ENCODE measurements at places on chromosomes 2 and 18.
A peak's percentile ranks its signal among the peaks of the same experiment; 100 is the strongest.

DNA sequence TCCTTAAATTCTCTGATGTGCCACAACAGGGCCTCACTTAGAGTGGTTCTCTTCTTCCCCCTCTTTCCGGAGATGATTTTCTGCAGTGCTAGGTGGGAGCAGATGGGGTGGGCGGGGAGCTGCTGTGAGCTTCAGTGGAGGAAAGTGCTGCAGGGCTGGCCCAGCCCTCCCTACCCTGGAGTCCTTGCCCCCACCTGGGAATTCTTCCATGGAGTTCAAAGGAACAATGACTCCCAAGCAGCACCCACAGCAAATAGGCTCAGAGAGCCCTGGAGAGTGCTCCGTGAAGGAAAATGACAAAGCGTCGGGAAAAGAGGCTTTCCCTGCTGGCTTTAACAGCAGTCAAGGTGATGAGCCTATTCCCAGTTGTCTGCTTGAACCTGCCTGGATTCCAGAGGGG lies 28.8 kb downstream of the LOXHD1 start:
- no peak for DNase-seq

- DNase-seq: peak; percentile 5
Observed at GRCh38 chr2:76953733-76954347, 568.3 kb downstream of the LRRTM4 start.

DNA sequence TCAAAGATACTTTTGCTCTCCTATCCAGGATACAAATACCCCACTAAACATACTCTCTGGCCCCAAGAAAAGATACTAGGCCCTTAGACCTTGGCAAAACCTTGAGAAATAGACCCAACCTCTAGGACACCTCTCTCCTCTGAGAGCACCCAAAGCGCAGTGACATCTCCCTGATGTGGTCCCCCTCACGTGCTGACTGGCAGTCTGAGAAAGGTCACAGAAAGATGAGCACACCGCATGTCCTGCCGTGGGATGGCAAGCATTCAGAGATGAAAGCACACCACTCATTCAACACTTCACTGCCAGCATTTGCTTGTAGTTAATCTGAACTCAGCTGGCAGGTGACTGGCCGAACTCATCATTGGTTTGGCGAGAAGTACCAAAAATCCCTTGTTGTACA lies 6.1 kb upstream of the TBC1D8 start:
- no peak for DNase-seq

DNA sequence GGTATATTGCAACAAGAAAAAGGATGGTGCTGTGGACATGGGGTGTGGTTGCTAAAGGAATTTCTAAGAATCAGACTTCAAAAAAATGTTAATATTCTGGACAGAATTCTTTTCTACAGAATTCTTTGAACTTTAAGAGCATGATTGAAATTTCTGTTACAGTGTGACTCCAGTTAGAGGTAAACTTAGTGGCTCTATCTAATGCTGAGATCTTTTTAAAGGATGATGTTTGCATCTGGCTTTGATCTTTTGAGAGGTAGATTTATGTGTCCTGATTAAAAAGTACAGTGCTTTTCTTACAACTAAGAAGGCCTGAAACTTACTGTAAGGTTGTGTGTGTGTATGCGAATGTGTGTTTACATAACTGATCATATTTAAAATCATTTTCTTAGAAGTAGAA lies 25.4 kb downstream of the NCK2 start:
- DNase-seq: no peak

GRCh38 chr18:3461704-3462103 lies 11.7 kb downstream of the TGIF1 start:
- no peak for DNase-seq

- DNase-seq: no peak
Observed at GRCh38 chr2:136957044-136957443, 191.7 kb downstream of the THSD7B start.

- no peak for DNase-seq
Observed at GRCh38 chr2:111930875-111931274, 32.5 kb downstream of the MERTK start.

DNA sequence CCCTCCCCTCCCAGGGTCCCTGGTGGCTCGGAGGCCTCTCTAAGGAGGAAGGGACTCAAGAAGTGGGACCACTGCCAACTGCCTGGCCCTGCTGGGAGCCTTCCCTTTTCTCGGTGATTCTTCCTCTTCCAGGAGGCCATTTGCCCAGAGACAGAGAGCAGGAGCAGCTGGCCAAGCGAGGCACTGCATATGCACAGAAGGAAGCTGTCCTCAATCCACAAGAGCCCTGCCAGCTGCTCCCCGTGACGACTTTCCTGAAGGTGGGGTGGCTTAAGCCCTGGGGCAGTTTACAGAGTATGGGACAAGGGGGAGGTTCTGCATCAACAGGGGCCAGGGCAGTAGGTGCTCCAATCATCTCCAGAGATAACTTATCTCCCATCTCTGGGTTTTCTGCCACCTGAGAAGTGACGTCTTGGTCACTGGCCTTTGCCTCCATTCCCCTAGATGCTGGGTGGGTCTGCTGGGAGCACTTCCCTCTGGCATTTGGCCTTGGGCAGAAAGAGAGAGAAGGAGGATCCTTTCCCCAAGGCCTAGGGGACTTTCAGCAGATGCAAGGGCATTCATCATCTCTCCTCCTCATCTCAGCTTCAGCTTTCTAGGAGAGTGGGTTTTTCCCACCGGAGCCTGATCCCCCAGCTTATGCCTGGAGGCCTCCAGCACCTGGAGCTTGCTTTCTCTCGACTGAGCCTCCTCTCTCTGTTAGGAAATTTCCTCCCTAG lies 28.5 kb downstream of the CIB4 start:
- no peak for DNase-seq

DNA sequence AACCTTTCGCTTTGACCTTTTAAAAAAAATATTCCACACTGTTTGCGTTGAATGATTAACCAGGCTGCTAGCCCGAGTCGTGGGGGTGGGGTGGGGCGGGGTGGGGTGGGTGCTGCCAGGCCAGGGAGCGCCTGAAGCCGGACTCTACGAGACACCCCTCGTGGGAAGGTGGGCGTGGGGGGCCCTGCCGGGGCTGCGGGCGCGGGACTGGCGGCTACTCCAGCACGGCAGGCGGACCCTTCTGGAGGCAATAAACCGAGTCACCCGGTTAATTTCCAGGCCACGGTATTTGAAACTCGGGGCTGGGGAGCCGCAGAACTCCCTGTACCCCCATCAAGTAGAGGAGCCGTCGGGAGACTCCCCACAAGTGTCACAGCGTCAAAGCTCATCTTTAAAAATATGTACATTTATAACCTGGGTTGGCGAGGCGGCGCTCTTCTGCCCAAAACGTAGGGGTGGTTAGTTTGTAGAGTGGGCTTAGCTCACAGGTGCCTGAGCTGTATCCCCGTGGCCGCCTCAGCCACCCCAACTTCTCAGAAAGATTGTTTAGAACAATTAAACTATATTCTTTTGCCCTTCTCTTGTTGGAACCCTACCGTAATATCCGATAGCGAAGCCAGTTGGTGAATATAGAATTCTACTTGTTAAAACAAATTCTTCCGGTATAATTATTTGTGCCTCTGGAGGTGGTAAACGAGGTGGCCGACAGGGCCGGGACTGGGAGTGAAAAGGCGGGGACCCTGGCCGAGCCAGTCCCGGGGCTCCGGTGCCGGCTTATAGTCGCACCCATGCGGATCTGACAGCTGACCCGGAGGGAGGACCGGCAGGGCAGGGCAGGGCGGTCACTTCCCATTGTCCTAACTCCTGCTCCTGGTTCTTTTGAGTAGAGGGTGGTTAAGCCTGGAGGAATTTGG lies 1.4 kb downstream of the B3GNT2 start:
- DNase-seq: peak; percentile 51

- DNase-seq: no peak
Observed at GRCh38 chr2:85753035-85753524, 711 bp upstream of the ATOH8 start.

- peak; percentile 63 for DNase-seq
Observed at GRCh38 chr2:127197475-127198385, 22.4 kb downstream of the CYP27C1 start.

DNA sequence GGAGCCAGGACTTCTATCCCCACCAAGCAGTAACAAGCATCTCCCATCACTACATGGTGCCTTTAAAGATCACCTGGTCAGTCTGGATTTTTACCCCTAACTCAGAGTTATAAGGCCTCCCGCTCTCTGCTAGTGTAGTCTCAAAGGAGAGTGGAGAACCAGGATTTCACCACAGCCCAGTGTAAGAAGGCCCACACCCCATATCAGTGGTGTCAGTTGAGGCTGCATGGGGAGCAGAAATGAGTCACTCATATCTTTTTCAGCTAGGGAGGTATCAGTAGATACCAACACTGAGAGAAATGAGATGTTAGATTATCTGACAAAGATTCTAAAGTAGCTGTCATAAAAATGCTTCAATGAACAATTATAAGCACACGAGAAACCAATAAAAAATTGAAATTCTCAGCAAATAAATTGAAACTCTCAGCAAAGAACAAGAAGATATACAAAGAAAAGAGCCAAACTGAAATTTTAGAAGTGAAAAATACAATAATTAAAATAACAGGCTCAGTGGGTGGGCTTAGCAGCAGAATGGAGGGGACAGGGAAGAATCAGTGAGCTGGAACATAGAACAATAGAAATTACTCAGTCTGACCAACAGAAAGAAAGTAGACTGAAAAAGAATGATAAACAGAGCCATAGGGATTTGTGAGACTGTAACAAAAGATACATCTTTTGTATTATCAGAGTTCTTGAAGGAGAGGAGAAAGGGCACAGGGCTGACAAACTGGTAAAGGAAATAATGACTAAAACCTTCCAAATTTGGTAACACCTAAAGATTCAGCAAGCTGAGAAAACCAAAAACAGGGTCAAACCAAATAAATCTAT lies 257.7 kb downstream of the ANAPC1 start:
- peak; percentile 58 for DNase-seq

GRCh38 chr2:128404709-128405466 lies 86.2 kb upstream of the HS6ST1 start:
- no peak for DNase-seq

- no peak for DNase-seq
Observed at GRCh38 chr2:58900246-58901027, 659.3 kb upstream of the FANCL start.

DNA sequence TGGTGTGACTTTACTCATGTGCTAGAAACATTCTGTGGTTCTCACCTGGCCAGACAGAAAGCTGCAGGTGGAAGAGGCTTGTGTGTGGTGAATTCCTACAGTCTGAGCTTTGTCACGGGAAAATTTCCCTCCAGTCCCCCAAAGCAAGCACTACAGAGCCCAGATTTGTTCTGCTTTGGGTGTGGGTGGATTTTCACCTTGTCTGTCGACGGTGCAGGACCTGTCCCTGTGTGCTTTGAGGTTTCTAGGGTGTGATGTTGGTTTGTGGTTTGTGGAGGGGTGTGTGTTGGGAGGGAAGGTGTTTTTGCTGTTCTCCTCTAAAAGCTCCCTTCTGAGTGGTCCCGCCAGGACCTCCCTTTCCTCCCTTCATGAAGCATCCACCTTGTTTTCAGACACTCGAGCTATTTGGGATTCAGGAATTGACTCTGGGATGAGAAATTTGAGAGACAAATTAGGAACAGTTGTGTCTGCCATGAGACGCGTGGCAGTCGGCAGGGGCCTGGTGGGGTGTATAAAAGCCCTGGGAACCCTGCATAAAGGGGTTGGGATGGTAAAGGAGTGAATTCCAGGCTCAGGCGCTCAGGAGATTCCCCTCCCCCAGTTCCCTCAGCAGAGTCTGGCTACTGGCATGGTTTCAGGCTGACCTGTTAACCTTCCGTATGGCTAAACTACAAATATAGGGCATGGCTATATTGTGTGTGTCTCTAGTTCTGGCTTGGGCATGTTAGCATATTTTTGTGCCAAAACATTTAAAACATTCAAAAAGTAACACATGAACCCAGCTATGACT lies 65.5 kb downstream of the DGKD start:
- no peak for DNase-seq

DNA sequence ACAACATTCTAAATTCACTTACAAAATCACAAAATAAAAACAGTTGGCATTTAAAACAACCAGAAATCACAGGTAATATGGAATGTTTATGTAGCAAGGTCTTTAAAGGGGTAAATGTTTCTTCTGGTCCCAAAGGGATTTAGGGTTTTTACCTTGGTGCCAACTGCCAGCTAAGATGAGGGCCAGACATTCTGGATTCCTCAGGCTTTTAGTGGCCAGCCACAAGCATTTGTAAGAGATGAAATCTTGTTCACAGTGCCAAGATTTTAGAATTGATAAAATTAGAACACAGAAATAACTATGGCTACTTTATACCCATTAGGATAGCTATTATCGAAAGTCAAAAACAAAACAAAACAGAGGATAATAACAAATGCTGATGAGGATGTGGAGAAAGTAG lies 60.4 kb upstream of the CDKL4 start:
- DNase-seq: no peak

- no peak for DNase-seq
Observed at GRCh38 chr18:59718108-59718463, 20.9 kb upstream of the CCBE1 start.

DNA sequence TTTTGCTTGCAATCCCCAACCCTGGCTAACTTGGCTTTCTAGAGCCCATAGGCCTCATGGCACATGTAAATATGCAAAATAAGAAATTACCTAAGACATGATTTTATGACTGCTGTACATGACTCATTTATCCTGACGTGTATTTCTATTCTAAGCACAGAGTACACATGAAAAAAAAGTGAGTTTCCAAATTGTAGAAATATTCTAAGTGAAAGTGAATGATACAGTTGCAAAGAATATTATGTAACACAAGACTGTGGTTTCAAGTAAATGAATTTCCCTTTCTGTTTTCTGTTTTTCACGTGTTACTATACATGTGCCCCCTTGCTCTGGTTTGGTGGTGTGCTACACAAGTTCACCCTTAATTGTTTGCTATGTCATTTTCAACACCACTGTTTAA lies 162.4 kb downstream of the LRP1B start:
- no peak for DNase-seq

DNA sequence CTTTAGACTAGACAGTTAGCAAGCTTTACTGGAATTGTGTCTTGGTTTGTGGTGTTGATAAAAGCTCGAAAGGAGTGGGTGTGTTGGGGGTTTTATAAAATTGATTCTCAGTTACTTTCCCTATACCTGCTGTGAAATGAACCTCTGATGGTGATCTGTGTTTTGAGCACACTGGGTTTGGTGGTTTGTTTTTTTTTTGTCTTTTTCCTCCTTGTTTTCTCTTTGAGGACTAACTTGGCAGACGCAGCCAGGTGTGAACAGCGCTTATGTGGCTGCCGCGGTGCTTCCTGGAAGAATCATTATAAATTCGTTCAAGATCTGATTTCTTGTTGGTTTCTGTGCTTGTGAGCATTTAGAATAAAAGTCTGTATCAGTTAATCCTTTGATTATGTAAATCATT lies 28.5 kb downstream of the GRHL1 start:
- no peak for DNase-seq

GRCh38 chr18:379681-380330 lies 112.0 kb upstream of the THOC1 start:
- DNase-seq: no peak

- no peak for DNase-seq
Observed at GRCh38 chr2:167487728-167488127, 599.4 kb downstream of the XIRP2 start.

GRCh38 chr2:48124592-48124991 lies 218.3 kb upstream of the FBXO11 start:
- no peak for DNase-seq

- no peak for DNase-seq
Observed at GRCh38 chr2:147222506-147222905, 622.3 kb upstream of the ACVR2A start.

Data from K562 (cell line).